ENCODE measurements at places on chromosomes 1 and 21.

DNA sequence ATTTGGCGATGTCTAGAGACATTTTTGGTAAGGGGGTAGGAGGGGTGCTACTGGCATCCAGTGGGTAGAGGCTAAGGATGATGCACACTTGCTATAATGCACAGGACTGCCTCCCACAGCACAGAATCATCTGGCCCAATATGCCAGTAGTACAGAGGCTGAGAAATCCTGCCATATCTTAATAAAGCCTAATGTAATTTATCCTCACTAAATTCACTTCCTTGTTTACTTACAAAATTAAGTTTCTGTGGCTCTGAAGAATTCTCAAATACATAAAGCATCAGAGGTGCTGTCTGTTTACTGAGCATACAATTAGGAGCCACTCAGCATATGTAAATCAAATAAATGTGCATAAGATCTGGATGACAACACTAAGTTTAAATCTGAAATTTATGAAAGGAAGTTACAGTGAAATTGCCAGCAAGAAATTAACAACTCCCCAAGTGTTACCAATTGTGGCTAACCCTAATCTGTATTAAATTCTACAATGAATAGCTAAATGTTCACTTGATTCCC, 26.5 kb downstream of the NGF start:
- DNase-seq: no peak

- no peak for DNase-seq
Observed at GRCh38 chr1:90558754-90559378, 158.2 kb downstream of the BARHL2 start.

- DNase-seq: no peak
Observed at GRCh38 chr1:46817814-46818213, 19.0 kb downstream of the CYP4B1 start.

DNA sequence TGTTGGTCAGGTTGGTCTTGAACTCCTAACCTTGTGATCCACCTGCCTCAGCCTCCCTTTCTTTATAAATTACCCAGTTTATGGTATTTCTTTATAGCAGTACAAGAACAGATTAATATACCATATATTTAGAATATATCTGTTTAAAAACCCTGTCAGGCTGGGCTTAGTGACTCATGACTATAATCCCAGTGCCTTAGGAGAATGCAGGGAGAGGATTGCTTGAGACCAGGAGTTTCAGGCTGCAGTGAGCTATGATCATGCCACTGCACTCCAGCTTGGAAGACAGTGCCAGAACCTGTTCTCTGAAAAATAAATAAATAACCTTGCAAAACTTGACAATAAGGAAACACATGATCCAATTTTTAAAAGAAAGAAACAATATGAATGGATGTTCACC, 43.9 kb downstream of the ZNF684 start:
- no peak for DNase-seq

- peak; percentile 60 for DNase-seq
Observed at GRCh38 chr1:19327301-19327700, 15.2 kb downstream of the SLC66A1 start.

GRCh38 chr1:72763481-72763880, 481.1 kb upstream of the NEGR1 start:
- no peak for DNase-seq

- no peak for DNase-seq
Observed at GRCh38 chr1:117612517-117613248, 6.8 kb downstream of the TENT5C start.

- peak; percentile 89 for DNase-seq
Observed at GRCh38 chr1:179881642-179882252, 338 bp upstream of the TOR1AIP1 start.

DNA sequence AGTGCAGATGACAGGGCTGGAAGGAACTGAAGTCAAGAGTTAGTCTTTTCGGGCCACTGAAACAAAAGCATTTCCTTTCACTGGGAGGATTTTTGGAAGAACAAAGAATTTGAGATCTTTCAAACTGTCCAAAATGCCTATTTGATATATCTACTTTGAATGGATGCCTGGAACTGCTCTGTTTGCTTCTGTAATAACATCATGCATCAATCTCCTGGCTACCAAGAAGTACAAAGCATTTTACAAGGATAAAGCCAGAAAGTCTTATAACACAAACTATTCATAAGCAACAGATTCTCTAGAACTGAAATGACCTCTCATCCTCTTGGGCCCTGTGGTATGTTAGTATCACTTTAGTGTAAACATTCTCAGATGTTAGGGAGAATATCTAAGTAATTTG, 18.2 kb upstream of the RHOU start:
- DNase-seq: no peak

DNA sequence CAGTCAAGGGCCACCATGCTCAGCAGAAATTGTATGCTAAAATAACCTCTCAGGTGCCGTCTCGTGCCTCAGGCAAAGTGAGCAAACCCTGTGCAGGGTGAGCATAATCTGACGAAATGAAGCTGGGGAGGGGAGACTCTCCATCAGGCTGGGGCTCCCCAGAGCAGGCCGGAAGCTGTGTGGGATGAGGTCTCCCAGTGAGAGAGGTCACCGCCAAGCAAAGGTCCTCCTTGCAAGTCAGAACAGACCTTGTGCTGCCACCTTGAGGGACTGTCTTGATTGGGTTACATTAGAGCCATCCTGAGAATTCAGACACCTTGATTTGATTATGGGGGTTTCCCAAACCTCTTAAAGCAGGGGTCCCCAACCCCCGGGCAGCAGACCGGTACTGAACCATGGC, 64.2 kb downstream of the ZNF684 start:
- no peak for DNase-seq

DNA sequence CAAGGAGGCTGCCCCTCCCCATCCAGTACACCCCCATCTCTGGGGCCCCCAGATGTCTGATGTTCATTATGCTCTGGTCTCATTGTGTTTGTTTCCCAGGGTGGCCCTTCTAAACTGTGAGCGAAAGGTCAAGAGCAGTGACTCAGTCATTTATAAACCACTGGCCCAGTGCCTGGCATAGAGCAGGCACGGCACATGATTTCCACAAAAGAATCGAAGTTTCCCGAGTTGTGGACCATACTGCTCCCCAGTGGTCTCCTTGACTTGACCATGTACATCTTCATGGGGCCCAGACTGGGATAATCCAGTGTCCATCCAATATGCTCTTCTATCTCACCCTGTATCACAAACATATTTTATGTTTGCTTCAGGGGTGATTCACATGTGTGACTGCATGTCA, 153.3 kb downstream of the NR5A2 start:
- no peak for DNase-seq

- no peak for DNase-seq
Observed at GRCh38 chr1:40014812-40015594, 25.5 kb upstream of the CAP1 start.

DNA sequence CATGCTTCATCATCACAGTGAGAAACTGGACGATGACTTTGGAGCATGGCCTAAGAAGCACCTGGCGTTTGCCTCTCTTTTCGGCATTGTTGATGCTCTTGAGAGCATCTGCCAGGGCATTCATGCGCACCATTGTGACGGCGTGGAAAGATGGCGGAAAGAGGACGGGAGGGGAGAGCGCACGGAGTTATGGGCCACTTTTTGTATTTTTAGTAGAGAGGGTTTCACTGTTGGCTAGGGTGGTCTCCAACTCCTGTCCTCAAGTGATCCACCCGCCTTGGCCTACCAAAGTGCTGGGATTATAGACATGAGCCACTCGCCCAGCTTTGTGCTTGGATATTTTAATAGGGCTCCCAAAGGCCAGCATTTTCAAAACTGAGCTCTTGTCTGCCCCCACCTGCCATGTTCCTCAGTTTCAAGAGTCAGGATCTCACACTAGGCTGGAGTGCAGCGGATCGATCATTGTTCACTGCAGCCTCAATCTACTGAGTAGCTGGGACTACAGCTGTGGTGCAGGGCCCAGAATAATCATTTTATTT, 5.3 kb downstream of the RPS8 start:
- no peak for DNase-seq

GRCh38 chr1:15945011-15945831, 30.7 kb downstream of the ZBTB17 start:
- no peak for DNase-seq
